NCI-H1092 (cell line): ENCODE measurements at places on chromosomes 1 and 21.

GRCh38 chr1:201566933-201567801, 28.2 kb downstream of the NAV1 start:
- no peak for DNase-seq

DNA sequence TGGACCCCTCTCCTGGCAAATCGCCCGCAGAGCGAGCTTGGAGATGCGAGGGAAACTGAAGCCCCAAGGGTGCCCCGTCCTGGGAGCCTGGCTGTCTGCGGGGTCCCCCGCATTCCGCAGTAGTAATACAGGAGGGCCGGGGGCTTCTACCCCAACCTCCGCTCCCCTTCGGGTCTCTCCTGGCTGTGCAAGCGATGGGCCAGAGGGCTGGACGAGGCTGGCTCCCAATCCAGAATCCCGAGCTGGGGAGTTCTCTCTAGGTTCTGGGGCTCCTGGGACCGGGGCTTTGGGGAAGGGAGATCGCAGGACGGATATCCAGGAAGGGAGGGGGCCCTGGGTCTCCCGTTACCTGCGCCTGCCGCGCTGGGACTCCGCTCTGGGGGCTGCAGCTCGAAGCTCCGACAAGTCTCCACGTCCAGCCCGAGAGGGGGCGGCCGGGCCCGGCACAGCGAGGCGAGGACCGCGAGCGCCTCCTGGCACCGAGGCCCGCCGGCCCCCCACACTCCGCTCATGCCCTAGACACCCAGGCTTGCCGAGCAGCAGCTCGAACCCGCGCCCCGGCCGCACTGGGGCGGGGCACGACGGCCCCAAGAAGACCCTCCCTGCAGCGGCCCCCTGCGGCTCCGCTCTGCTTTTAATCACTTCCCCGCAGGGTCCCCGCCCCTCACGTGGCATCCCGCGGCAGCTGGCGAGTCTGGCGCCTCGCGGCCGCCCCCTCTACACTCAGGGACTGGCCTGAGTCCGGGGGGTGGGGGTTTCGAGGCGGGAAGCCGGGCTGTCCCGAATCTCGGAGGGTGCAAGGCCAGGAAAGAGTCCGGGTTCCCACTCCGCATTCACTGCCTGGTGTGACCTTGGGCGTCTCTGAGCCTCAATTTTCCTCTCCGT, at the start of gene SYT6:
SYT6 (minus strand) TSS at position 609 of the 885 bp plus-strand sequence; CDS start at position 512, 97 bp downstream.
- no peak for DNase-seq

GRCh38 chr1:169105087-169105433, 1.4 kb upstream of the ATP1B1 start:
- no peak for DNase-seq

- DNase-seq: no peak
Observed at GRCh38 chr1:236568285-236568894, 35.9 kb downstream of the HEATR1 start.

DNA sequence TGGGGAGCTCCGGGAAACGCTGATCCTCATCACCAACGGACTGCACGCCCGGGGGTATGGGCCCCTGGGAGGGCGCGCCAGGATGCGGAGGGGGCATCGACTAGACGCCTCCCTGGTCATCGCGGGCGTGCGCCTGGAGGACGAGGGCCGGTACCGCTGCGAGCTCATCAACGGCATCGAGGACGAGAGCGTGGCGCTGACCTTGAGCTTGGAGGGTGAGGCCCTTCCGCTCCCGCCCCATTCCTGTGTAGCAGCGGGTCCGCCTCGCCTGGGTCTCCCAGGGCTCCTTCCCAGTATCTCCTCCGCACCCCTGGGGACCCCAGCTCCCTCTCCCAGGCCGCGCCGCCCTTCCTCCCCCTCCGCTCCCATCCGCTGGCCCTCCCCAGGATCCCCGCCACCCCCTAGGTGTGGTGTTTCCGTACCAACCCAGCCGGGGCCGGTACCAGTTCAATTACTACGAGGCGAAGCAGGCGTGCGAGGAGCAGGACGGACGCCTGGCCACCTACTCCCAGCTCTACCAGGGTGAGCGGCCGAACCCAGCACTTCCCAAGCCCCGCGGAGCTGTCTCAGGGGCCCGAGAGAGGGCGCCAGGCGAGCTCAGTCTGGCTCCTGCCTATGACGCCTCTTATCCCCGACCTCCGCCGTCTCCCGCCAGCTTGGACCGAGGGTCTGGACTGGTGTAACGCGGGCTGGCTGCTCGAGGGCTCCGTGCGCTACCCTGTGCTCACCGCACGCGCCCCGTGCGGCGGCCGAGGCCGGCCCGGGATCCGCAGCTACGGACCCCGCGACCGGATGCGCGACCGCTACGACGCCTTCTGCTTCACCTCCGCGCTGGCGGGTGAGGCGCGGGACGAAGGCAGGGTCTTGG, 5.0 kb downstream of the HAPLN2 start:
- peak; percentile 42 for DNase-seq

DNA sequence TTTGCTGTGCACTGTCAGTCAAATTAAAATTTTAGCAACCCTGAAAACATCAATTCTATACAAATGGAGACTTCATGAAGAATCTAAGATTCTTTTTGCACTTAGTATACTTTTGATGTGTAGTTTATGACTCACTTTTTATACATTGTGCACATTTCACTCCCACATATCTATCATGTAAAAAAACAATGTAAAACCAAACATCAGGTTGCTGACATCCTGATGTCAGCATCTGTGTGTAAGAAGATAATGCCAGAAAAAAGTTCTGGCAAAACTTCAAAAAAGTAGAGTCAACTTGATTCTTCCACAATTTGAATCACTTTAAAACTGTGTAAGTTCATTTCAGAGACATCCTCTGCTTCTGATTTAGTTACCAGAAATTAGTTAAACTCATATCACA, 115.7 kb downstream of the CENPF start:
- DNase-seq: no peak

- DNase-seq: no peak
Observed at GRCh38 chr1:8402109-8402710, 84.3 kb downstream of the SLC45A1 start.

DNA sequence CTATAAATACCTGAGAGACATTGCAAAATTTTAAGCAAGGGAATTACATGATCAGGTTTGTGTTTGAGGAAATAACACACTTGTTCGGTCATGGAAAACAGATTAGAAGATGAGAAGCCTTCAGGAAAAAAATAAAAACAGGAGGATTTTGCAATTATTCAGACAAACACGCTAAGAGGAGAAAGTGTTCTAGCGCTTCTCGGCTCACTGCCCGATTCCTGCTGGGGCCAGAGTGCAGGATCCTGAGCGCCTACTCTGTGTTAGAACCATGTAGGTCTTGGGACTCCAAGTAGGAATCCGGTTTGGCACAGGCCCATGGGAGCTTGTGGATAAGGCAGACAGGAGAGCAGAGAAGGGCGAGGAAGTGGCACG, 8.1 kb upstream of the PRELP start:
- no peak for DNase-seq

DNA sequence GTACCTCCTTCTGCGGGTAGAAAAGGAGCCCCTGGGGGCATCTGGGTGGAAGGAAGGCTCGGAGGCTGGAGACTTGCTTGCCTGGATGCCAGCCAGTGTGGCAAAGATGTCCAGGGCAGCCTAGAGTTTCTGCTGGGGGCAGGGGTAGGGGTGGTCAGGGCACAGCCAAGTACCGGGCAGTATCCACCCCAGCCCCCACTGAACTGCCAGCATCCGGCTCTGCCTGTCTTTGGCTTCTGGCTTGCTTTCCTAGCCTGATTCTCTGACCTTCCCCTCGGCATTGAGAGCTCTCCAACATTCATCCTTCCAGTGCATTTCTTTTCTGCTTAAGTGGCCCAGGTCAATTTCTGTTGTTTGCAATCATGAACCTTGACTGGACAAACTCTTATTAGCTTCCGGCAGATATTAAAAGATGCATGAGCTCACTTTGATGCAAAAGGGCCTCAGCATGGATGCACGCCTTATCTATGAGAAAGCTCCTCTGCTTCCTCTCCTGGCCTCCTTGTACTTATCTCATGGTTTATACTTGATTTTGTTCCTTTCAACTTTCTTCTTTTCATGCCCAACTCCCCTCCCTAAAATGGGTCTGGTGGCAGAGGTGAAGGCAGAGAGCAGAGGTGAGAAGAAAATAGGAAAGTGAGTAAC, 116.9 kb downstream of the HLCS start:
- no peak for DNase-seq

DNA sequence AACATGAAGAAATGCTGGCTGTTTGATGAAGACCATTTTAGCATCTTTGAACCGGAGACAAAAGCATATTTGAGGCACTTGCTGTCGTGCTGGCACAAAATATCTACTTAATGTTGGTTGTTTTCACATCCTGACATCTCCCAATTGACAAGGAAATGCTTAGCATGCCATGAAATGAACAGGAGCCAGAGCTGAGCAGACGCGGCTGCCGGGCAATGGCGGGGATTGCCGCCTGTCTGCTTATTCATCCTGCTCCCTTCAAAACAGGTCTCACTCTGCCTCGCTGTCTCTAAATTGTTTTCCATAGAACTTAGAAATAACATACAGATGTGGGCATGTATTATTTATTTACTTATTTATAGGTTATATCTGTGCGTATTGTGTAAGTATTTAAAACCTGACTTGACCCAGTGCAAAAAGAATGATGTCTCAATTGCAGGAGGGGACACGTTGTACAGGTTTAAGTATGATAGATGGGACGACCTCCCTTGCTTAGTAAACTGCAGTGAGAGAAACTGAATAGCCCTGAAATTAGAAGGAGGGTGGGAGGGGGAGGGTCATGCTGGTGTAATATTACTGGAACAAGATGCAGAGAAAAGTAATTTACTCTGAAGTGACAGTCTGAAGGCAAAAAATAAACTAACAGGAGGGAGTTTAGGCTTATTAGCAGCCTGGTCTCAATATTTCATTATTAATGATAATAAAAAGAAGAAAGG, 590.4 kb upstream of the PLXNA2 start:
- DNase-seq: peak; percentile 82

DNA sequence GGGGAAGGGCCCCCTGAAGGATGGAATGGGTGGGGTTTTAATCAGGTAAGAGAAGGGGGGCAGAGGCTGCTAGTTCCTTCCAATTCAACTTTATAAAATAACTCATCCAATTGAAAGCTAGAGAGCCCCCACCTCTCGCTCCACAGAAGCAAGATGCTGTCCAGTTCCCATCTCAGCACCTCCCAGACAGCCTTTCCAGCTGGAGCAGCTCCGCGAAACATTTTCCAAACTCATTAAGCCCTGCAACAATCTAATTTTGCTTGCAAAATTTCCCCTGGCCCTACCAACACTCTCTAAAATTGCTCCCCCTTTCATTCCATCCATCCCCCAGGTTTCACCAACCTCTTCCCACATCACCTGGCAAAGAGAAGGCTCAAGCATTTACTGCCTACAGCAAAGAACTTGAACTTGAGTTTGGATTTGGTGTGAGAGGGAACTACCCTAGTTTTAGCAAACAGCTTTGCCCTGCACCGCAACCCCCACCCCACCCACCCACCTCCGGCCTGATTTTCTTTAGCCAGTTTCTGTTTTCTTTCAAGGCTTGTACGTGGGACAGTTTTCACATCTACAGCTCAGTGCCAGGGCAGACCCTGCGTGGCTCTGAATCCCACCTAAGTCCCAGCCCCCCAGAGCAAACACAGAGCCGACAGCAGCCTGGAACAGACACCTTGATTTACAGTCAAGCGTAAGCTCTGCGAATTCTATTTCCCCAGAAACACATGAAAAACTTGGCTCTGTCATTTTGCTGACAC, 46.7 kb downstream of the SYF2 start:
- DNase-seq: no peak

DNA sequence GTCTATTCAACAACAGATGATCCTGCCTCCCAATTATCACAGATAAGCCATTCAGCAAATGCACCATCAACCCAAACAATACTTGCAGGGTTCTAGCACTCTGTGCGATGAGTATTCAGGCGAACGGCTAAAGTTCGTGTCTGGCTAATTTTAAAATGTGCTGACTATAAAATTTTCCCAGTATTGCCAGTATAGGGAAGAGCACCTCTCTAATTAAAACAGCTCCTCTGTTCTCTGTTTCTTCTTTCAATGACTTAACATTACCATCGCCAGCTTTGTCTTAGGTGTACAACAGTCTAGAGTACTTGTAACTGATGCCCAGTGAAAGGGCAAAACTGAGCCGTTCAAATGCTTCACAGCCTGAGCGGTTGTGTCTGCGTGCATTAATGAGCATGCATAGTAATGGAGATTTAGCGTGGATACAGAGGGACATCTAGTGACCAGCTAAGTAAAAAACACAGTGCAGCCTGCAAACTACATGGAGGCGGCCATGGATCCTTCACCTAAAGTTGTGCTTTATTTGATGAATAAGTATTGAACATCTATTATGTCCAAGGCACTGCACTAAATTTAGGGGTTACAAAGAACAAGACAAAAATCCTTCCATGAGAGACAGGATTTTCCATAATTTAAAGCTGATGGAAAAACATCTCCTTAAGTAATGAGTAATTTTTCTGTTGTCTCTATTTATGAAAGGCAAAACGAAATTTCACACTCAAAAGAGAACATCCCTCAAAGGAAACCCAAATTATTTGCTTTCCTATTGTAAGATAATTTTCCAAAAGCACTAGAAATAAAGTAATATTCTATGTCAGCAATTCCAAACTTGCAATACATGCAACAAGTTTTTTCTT, 120.0 kb downstream of the SETD4 start:
- peak; percentile 81 for DNase-seq

- DNase-seq: no peak
Observed at GRCh38 chr1:6546326-6546725, 8.0 kb downstream of the NOL9 start.

- DNase-seq: no peak
Observed at GRCh38 chr1:80896781-80897356, 903.9 kb upstream of the ADGRL2 start.

- DNase-seq: peak; percentile 85
Observed at GRCh38 chr1:6507461-6507911, 16.0 kb upstream of the PLEKHG5 start.

DNA sequence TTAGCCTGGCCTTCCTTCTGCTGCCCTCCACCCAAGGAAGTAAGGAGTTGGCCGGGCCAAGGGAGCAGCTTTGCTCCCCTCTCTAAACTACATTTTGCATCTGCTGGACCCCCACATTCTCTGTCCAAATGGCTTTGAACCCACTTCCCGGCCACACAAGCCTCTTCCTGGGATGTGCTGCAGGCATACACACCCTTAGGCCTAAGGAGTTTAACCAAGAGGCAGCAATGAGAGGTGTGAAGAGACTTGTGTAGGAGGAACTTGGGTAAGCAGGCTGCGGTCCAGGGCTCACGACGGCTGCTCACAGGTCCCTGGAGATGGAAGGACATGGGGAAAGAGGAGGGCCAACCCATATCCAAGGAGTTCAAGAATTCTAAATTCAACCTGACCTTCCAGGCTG, 196.7 kb upstream of the SGIP1 start:
- DNase-seq: no peak

GRCh38 chr1:180234369-180235076, 4.5 kb downstream of the LHX4 start:
- no peak for DNase-seq

GRCh38 chr1:204505674-204506200, 10.5 kb upstream of the MDM4 start:
- no peak for DNase-seq

GRCh38 chr1:242828828-242829227, 304.3 kb upstream of the PLD5 start:
- DNase-seq: no peak
